ENCODE measurements at places on chromosomes 4 and X.

GRCh38 chr4:152970102-152970820 is 34.1 kb downstream of the FHDC1 start:
- no peak for DNase-seq

DNA sequence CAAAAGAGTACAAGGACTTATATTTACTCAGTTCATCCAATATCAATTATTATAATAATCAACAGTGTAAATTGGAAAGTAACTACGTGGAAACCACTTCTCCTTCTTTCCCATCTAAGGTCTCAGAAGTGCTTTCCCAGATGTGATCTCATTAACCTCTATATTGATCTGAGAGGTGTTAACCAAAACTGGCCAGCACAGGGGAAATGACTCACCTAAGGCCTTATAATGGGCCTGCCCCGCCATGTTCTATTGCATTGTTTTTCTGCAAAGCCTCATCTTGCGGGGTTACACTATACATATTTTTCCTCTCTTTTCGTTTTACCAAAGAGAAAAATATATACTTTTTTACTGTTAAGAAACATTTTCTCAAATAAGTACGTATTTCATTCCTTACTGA is 20.5 kb downstream of the RAB40A start:
- no peak for DNase-seq

DNA sequence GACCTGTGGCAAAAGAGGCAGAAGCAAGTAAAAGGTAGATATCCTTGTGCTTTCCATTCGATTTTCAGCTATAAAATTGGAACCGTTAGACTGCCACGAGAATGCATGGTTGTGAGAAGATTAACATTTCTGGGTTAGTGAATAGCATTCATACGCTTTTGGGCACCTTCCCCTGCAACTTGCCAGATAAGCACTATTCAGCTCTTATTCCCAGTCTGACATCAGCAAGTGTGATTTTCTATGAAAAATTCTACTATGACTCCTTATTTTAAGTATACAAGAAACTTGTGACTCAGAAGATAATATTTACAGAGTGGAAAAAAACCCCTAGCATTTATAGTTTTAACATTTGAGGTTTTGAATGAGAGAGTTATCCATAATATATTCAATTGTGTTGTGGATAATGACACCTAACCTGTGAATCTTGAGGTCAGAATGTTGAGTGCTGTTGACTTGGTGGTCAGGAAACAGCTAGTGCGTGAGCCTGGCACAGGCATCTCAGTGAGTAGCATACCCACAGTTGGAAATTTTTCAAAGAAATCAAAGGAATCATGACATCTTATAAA is 3.9 kb downstream of the FGB start:
- DNase-seq, result no peak

DNA sequence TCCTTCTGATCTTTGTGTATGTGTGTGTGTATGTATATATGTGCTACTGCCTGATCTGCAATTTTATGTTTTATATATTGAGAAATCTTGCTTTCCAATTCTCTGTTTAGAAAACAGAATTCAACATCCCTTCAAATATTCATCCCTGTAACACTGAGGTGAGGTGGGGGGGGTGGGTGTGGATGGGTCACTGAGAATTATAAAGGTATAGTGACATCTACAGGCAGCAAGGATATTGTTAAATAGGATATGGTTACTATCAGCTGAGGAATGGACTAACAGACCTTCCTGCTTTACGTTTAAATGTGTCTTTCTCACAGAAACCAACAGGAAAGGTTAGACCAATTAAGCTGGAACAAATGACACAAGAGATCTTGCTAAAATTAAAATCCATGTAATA is 19.0 kb upstream of the MAGEB2 start:
- DNase-seq, result peak; percentile 1

DNA sequence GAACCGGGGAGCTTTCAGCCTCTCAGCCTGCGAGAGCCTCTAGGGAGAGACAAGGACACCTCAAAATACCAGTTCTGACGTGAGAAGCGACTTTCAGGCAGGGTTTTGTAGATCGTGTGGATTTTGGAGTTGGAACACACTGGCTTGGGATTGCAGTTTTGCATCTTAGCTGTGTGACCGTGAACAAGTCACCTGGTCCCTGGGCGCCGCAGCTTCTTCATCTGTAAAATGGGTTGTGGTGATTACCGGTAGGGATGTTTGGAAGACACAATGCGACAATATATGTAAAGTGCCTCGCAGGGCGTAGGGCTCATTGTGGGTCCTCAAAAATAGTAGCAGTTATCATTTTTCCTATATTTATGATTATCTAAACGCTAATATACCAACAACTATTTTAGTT is 43.7 kb upstream of the STOX2 start:
- no peak for DNase-seq

DNA sequence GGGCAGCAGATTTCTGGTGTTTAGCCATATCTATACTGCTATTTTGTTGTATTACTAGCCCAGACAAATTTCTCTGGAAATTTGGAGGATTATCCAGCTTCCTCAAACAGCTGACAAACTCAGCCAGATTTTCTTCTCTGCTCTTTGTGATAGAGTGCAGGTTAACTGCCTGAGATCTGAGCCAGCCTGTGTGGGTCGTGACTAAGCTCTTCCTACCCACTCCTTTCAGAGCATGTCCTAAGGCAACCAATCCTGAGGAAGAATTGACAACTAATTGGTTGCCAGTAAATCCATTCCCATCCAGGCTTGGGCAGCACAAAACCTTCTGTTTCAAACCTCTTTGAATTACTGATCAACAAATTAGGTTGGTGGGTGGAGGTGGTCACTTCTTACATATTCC is 2.5 kb upstream of the GABRA2 start:
- no peak for DNase-seq

GRCh38 chr4:149638073-149638472 is 177.6 kb downstream of the IQCM start:
- DNase-seq, result peak; percentile 33
